Lung microvascular endothelial cell (primary cell): ENCODE measurements at places on chromosomes 5 and 9. TPM values are rescaled to one million over a fixed set of nuclear protein-coding genes. Genes with fewer than 3 reads are reported as not detected.

DNA sequence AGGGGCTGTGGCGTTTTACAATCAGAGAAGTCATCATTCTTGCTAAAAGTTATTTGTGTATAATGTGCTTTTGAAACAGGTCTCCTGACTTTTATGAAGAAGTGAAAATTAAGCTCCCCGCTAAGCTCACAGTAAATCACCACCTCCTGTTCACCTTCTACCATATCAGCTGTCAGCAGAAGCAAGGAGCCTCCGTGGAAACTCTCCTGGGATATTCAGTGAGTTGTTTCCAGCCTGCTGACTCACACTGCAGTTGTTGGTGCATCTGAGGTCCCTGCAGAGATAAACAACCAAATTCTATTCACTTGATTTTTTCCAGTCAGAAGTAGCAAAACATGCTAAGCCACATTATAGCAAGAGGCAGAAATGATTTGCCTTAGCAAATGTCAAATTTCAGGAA lies 156.7 kb downstream of the DOCK8 start:
- no peak for DNase-seq

DNA sequence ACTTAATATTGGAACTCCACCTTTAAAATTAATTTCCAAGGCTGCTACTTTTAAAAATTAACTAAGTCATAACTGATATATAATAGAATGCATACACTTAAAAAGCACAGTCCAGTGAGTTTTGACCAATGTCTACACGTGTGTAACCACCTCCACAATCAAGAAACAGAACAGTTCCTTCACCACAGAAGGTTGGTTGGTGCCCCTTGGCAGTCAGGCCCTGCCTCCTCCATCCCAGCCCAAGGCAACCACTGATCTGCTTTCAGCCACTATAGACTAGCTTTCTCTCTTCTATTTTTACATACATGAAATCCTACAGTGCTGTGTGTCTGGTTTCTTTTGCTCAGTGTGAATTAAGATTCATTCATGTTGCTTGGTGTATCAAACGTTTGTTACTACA lies 215.2 kb downstream of the CRB2 start:
- DNase-seq, result no peak

DNA sequence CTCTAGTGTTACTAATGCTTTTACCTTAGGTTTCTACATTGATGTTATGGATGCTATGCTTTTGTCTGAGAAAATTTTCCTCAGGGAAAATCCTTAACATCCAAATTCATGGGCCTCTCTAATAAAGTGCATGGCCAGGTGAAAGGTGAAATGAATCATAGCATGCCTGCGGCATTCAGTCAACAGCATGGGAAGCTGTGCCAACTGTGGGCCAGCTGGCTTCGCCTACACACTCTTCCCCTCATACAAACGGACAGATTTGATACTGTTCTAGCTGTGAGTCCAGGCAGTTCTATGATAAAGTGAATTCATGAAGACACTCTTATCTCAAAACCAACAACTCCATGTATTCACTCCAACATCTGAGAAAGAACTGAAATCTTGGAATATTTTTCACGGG lies 374.1 kb downstream of the PLK2 start:
- peak; percentile 84 for DNase-seq

GRCh38 chr9:95910023-95910707 lies 34.7 kb downstream of the ERCC6L2 start:
- peak; percentile 13 for DNase-seq

- DNase-seq, result no peak
Observed at GRCh38 chr5:87190041-87190440, 77.6 kb upstream of the RASA1 start.

Gene PFDN1
- total RNA-seq, result 61.9 and 64.7 TPM in 2 replicates

Gene ANKRD18B
- under 0.01 and 0.22 TPM in 2 replicates for total RNA-seq

- no peak for DNase-seq
Observed at GRCh38 chr5:1542781-1543180, 19.0 kb upstream of the LPCAT1 start.

- DNase-seq, result no peak
Observed at GRCh38 chr9:115114546-115114945, 3.4 kb downstream of the TNC start.

Gene SLC1A1
- total RNA-seq, result 3.3 and 5.6 TPM in 2 replicates

DNA sequence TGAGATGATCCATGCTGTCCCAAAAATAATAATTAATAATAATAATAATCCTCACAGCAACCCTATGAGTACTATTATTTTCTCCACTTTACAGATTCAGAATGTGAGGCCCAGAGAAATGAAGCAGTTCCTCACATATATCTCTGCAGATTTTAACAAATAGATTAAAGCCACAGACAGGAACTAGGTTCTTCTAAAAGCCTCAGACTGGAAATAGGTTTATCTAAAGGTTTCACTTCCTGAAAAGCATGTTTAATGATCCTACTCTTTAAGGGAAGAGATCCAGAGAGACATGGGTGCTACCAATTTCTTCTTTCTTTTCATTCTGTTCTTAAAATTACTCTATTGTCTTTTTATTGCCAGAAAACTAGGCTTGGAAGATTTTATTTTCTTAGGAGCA lies 1079.4 kb upstream of the COX7C start:
- DNase-seq, result no peak

- DNase-seq, result no peak
Observed at GRCh38 chr5:133814152-133814551, 154.3 kb downstream of the C5orf15 start.

Gene PHF24
- total RNA-seq, result not detected in 2 replicates

Gene GPX8
- 2.0 and 22.2 TPM in 2 replicates for total RNA-seq

Gene SOHLH1
- total RNA-seq, result not detected in 2 replicates

Gene SPEF2
- total RNA-seq, result 0.20 and 0.22 TPM in 2 replicates

- DNase-seq, result no peak
Observed at GRCh38 chr9:135809166-135809565, 98.2 kb downstream of the CAMSAP1 start.

- DNase-seq, result no peak
Observed at GRCh38 chr5:133321833-133322420, 270.1 kb downstream of the HSPA4 start.
